ENCODE measurements at places on chromosomes 6 and 20. TPM values are rescaled to one million over a fixed set of nuclear protein-coding genes. Genes with fewer than 3 reads are reported as not detected.

Gene BPHL
- 12.2 TPM for total RNA-seq

Gene MATN4
- total RNA-seq = not detected

Gene MYLK4
- total RNA-seq = 0.16 TPM

Gene ELOVL4
- 5.7 TPM for total RNA-seq

Gene FAM209B
- total RNA-seq = not detected

DNA sequence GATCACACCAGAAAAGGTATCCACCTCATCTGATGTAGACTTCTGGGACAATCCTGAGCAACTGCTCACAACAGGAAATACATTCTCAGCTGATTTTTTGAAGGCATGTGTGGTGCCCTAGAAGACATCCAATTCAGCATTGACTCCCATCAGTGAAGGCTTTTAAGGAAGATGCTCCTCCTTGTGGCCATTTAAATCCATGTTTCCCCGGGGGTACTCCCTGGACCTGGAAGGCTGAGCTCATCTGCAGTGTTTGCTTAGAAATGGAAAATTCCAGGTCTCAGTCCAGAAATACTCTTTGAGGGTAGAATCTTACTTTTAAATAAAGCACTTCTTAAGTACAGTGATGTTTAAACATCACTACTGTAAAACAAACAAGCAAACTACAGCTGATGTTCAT is 195.5 kb upstream of the PDE10A start:
- no peak for DNase-seq

- no peak for DNase-seq
These were observed 71.9 kb downstream of the SRC start for GRCh38 chr20:37417617-37418467.

DNA sequence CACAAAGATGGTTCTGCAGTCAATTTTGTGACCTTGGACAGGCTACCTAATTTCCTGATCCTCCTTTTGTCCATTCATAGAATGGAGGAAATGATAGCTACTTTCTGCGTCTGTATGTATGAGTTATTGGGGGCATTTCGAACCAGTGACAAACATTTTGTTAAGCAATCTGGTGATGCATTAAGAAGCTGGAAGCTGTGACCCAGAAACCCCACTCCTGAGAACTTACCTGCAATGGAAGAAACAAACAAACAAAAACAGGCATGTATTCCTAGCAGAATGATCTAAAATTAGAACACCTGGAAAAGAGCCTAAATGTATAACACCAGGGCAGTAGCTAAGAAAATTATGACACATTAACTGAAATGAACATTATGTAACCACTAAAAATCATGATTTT is 33.4 kb upstream of the PRND start:
- no peak for DNase-seq

DNA sequence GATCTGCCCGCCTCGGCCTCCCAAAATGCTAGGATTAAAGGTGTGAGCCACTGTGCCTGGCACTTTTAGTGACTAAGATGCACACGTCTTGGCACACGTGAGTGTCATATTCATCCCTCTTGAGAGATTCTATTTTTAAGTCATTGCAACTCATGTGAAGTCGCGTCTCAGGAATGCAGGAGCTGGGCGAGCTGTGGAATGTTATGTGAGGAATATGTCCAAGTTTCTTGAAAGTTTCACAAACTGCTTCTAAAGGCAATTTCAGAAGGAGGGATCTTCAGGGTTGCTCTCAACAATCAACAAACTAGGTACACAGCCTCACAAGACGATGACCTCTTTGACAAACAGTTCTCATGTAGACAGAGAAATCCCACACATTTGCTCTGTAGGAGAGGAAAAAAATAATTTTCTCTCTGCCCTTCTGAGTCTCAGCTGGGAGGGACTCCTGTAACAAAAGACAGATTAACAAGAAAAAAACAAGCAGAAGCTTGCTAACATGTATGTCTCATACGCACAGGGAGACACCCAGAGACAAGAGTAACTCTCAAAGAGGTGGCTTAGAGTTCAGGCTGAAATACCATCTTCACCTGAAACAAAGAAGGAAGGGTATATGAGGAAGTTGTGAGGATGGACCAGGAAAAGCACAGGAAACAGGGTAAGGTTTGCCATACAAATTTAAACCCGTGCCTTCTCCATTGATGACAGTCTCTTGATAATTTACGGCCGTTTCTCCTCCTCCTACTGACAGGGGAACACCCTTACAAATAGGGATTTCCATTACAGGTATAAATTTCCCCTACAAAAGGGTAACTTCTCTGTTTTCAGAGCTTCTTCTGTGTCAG is 45.3 kb upstream of the FAM50B start:
- DNase-seq = peak; percentile 96

DNA sequence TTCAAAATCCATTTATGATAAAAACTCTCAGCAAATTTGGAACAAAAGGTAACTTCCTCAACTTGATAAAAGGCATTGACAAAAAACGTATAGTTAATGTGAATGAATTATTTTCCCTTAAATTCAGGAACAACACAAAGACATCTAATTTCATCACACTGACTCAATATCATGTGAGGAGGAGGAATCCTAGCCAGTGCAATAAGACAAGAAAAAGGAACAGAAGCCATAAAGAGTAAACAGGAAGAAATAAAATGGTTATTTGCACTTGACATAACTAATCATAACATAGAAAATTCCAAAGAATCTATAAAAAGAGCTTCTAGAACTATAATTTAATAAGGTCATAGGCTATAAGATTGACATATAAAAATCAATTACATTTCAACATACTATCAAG is 31.4 kb downstream of the CHD6 start:
- DNase-seq = no peak

DNA sequence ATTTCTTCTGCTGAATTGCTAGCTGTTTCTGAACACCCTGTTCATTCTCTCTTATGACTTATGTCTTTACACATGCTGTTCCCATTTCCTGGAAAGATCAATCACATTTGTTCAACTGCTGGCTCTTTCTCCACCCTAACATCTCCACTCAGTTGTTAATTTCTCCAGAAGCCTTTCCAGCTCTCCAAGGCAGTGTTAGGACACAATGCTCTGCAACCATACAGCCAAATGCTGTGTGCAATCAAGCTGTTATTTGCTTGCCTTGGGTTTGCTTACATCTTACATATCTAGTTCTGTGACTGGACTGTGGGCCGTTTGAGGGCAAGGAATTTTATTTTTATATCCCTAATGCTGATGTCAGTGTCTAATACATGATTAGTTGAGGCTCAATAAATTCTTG is 24.2 kb upstream of the CITED2 start:
- no peak for DNase-seq

- DNase-seq = no peak
These were observed 22.5 kb downstream of the STAU1 start for GRCh38 chr20:49165611-49166010.

GRCh38 chr20:13953227-13953626 is 37.2 kb downstream of the SEL1L2 start:
- DNase-seq = no peak

GRCh38 chr6:53161481-53162009 is 12.9 kb upstream of the GCM1 start:
- peak; percentile 7 for DNase-seq

GRCh38 chr20:11553603-11554002 is 364.1 kb upstream of the BTBD3 start:
- peak; percentile 31 for DNase-seq

- DNase-seq = no peak
These were observed 143.8 kb downstream of the ERMARD start for GRCh38 chr6:169895000-169895759.

- no peak for DNase-seq
These were observed 87.0 kb upstream of the OLIG3 start for GRCh38 chr6:137581019-137581707.

Data from HFFc6 (cell line).